Activated CD8-positive, alpha-beta memory T cell treated with anti-CD3 and anti-CD28 coated beads, Interleukin-2, amount 50 U/mL, for 48 hours (primary cell): ENCODE measurements at places on chromosomes 6 and 20.

DNA sequence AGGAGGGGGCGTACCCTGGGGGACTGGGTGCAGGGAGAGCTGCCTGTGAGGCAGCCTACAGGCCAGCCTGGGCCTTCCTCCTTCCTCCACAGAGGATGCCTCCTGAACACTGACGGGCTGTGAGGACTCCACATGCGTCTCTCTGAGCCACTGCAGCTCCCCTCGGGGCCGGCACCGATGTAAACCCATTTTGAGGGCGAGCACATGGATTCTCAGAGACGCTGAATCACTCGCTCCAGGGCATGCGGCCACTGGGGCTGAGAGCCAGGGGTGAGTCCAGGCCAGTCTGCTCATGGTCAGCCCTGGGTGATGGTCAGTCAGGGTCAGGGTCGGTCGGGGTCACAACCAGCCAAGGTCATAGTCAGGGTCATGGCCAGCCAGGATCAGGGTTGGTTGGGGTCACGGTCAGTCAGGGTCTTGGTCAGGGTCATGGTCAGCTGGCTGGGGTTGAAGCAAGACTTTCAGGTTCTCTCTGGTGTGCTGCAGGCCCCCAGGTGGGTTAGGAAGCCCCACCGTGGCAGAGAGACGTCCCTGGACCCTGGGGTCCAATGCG, 14.7 kb upstream of the RBBP8NL start:
- no peak for DNase-seq

- no peak for DNase-seq
Observed at GRCh38 chr6:20846602-20847028, 312.4 kb downstream of the CDKAL1 start.

DNA sequence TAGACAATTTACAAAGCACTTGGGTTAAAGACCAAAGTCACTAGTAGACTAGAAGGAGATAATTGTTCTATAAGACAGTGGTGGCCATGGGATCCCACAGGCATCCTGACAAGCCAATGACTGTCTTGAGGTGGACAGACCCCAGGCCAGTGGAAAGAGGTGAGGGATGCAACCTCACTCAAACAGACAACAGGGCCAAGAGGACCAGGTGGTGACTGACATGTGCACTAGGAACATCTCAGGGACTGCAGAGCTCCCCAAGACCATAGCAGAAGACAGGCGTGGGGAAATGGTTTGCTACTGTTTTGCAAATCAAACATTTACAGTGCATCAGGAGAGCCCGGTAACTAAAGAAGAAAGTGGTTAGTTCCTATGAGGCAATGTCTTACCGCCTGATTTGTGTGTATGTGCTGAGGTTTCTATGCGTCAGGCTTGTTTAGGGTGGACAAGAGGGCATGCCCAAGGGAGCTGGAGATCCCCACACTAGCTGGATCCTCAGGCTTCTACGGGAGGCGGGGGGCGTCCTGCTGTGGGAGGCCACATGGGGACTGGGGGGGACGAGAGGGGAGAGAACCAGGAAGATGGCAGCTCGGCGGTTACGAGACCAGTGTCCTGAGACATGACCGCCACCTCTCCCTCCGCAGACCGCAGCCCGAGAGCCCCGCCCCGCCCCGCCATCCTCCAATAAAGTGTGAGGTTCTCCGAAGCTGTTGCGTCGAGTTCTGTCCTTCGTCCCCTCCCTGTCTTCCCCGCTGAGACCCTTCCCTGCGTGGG, 623 bp upstream of the MRPS26 start:
- peak; percentile 86 for DNase-seq

DNA sequence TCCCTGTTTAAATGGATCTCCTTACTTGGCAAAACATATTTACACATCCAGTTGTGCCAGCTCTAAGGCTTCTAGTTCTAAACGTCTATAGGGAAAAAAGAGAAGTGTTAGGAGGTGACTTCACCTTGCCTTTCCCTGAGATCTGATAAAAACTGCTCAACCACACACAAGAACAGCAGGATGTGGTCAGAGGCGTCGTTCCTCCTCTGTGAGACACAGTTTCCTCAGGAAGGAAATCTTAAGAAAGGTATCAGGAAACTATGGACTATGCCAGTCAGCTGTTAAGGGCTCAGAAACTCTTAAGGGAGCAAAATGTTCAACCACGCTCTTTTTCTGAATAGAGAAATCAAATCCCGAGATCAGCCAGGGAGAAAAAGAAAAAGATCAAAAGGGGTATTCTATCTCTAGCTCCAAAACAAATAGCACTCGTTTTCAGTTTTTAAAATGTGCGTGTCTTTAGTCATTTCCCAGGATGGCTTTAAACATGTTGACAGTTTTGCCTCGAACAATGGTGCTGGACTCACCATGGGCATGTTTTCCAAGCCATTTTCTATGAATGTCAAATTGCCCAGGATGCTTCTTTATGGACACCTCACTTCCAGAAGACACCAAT, 154.5 kb downstream of the HACE1 start:
- no peak for DNase-seq

- no peak for DNase-seq
Observed at GRCh38 chr6:4896401-4896800, 107.4 kb downstream of the RPP40 start.

- no peak for DNase-seq
Observed at GRCh38 chr6:124765280-124765679, 197.0 kb upstream of the RNF217 start.

DNA sequence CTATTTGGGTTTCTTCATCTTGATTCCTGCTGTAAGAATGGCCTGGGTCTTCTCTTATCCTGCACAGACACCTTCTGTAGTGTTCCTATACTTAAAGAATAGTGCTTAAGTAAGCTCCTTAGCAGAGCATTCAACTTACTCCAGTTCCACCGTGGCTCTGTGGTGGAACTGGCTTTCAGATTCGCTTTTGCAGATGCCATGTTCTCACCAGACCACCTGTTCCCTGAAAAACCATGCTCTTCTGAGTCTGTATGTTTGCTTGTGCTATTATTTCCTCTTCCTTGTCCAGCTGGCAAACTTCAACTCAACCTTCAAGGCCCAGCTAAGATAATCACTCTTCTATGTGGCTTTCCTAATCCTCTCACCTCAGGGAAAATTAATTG, 4.9 kb downstream of the ELMO2 start:
- no peak for DNase-seq

- no peak for DNase-seq
Observed at GRCh38 chr20:50870561-50871161, 60.6 kb downstream of the ADNP start.

DNA sequence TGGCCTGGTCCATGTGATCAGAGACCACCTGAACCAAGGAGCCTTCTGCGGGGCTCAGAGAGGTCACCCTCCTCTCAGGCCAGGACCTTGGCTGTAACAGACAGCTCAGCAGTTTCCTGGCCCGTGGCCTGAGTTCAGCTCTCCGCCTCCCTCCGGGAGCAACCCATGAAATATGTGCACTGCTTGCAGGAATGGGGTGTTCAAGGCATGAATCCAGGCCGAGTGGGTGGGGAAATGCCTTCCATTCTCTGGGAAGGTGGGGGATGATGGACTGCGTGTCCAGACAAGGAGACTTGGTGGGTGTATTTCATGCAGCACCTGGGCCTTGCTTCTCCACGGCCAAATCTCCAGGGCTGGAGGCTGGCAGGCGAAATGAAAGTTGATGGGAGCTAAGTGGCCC, 46.0 kb downstream of the SIRPA start:
- DNase-seq: no peak

GRCh38 chr6:4559281-4559875, 216.8 kb upstream of the CDYL start:
- DNase-seq: no peak

DNA sequence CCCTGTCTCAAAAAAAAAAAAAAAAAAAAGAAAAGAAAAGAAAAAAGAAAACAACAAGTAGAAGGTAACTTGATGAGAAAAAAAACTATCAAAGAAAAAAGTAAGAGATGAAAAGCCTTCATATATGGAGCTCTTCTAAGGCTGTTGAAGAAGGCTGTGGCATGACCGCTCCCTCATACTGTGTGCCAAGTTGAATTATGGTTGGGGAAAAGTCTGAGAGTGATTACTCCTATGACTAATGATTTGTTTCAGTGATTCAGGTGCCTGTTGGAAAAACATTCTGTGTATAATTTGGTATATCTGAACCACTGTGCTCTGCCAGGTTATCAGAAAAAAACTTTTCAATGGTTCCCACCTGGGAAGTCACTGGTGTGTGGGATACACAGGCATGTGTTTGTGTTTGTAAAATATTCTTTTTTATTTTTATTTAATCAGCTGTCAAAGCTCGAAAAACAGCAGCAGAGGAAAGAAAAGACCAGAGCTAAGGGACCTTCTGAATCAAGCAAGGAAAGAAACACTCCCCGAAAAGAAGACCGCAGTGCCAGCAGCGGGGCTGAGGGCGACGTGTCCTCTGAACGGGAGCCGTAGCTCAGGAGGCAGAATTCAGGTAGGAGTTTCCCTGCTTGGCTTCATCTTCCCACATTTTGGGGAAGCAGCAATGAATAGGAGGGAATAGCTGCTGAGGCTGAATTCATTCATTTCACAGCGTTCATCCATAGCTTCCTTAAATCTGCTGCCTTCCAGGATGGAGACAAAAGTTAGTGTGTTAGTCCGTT, 69.7 kb upstream of the SCP2D1 start:
- DNase-seq: no peak

GRCh38 chr6:111957623-111958315, 84.5 kb upstream of the FYN start:
- DNase-seq: no peak

- DNase-seq: no peak
Observed at GRCh38 chr6:109258129-109258528, 124.1 kb downstream of the CD164 start.

DNA sequence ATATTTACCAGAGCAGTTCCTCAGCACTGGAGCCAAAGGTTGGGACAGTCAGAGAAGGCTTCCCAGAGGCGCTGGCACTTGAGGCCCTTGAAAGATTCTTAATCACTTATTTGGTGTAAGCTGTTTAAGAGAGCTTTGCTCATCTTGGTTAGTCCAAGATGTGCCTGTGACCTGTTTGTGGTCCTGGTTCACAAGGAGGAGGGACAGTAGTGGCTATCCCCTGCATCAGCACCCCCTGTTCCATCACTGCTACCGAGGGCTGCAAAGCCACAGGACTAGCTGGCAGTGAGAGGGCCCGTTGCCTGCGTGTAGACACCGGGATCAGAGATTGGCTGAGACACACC, 35.7 kb downstream of the VEGFA start:
- no peak for DNase-seq

- DNase-seq: no peak
Observed at GRCh38 chr20:62638055-62638570, 4.2 kb upstream of the SLCO4A1 start.

DNA sequence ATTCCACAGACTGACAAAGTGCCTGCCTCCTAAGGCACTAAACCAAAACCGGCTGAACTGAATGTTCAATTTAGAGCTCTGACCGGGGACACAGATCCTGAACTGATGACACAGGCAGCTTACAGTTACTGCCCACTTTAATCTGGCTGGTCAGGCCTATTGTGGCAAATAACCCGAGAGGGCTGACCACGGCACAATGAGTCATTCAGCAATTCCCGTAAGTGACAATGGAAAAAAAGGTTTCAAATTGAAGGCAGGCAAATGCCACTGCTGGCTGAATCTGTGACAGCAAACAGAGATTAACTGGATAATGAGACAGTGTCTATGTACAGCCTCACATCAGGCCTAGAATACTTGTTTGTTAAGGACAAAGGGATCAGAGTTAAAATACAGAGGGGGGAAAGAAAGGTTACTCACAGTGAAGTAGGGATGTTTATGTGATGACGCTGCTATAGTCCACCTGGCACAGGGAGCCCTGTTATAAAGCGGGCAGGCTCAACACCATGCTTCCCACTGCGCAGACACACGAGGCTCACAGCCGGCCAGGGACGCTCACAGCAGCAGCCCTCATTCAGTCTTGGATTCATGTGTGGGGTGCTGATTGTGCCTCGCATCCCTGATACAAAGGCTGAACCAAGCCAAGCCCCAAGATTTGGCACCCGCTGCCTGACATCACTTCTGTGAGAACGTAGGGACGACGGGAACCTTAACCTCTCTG, 54.4 kb downstream of the RTN4IP1 start:
- DNase-seq: no peak

GRCh38 chr6:131754088-131754487, 43.3 kb upstream of the CTAGE9 start:
- DNase-seq: no peak

- DNase-seq: no peak
Observed at GRCh38 chr20:57030611-57031600, 235.5 kb downstream of the BMP7 start.

- DNase-seq: no peak
Observed at GRCh38 chr20:21601799-21602198, 87.9 kb upstream of the NKX2-2 start.

DNA sequence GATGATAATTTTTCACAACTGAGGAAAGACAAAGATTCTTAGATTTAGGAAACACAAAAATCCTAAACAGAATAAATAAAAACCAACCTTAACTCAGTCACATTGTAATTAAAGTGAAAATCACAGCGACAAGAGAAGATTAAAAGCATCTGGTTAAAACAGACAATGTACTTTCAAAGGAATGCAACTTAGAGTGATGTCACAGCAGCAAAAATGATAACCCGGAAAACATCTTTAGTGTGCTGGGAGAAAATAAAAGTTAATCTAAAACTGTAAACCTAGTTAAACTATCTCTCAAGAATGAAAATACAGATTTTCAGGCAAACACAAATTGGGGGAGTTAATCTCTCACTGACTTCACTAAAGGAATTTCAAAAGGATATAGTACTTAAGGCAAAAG, 76.8 kb upstream of the OGFRL1 start:
- no peak for DNase-seq

DNA sequence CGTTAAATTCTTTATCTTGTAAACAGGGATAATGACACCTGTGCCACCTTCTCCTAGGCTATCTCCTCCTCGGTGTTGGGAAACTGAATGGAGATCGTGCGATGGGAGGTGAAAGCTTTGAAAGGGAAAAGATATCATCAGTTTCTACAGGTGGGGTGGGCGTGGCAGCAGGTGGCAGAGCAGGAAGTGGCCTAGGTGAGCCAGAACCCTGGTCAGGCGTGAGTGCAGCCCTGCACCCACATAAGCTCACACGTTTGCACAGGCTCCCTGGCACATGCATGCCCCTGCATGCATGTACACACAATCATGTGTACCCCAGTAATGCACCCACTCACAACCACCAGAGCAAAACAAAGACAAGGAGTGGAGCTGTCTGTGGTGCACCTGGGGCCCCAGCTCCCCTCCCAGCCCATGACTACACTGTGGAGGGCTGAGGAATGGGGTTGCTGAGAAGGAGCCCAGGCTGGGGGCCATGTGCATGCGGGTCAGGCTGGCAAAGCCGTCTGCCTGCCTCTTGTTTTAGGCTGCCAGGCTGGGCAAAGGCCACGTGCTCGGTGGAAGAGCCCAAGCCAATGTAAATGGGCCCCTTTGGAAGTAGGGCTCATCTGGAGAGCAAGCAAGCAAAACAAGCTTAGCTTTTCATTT, 61.5 kb downstream of the TFAP2C start:
- DNase-seq: no peak

DNA sequence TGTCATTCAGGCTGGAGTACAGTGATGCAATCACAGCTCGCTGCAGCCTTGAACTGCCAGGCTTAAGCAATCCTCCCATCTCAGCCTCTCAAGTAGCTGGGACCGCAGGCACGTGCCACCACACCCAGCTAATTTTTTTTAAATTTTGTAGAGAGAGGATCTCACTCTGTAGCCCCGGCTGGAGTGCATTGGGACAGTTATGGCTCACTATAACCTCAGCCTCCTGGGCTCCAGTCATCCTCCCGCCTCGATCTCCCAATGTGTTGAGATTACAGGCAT, 86.5 kb downstream of the SERAC1 start:
- peak; percentile 17 for DNase-seq

GRCh38 chr6:168609026-168609685, 168.2 kb downstream of the SMOC2 start:
- no peak for DNase-seq

GRCh38 chr6:33286946-33287914, 1.8 kb downstream of the WDR46 start:
- DNase-seq: no peak
